Lung microvascular endothelial cell (primary cell): ENCODE measurements at places on chromosomes 16 and 17.

DNA sequence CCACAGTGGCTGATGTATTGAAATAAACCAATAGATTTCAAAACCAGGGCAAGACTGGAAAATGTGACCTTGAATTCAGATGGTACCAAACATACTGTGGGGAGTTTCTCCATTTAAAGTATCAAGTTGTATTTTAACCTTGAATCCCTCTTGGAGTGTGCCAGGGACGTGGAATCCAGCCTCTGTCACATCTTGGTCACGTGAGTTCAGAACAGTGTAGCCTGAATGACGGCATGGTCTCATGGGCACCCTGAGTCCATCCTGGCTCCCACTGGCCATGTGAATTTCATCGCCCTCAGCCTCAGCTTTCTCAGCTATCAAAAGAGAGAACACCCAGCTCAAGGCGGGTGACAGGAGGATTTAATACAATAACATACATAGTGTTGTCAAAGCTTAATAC lies 6.8 kb downstream of the ZNF771 start:
- no peak for DNase-seq

DNA sequence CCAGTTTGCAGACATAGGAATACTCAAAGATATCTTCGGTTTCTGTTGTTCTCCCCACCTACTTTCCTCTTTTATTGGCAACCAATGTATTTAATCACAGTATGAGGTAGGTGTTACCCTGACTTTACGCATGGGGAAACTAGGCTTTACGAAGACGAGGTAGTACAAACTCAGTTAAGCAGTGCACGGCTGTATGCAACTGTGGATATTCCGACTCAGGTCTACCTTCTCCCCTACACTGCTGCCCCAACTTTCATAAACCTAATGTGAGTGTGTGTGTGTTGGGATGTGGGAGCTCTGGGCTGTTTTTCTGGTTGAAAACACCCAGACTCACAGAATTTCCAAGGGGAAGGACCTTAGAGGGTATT lies 1.2 kb upstream of the GPT2 start:
- DNase-seq = no peak

- peak; percentile 5 for DNase-seq
Observed at GRCh38 chr16:80804526-80805383, at the start of gene CDYL2. Gene CDYL2 (minus strand): TSS chr16:80804598. CDS start chr16:80804173, 425 bp downstream.

DNA sequence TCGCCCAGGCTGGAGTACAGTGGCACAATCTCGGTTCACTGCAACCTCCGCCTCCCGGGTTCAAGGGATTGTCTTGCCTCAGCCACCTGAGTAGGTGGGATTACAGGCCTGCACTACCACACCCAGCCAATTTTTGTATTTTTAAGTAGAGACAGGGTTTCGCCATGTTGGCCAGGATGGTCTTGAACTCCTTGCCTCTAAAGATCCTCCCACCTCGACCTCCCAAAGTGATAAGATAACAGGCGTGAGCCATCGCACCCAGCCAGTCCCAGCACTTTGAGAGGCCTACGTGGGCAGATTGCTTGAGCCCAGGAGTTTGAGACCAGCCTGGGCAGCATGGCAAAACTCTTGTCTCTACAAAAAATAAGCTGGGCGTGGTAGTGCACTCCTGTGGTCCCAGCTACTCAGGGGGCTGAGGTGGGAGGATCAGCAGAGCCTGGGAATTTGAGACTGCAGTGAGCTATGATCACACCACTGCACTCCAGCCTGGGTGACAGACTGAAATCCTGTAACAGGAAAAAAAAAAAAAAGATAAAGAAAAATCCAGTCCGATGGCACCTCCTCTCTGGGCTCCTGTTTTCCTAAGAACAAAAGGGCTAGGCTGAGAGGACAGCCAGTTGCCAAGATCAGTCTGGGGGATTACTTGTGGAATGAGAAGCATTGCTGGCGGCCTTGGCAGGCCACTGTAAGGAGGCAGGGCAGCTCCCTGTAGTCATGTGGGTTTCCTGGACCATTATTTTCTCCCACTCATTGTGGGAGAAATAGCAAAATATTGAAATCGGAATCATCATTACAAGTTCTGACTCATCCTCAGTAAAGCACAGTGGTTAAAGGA lies 3.0 kb upstream of the PIPOX start:
- peak; percentile 3 for DNase-seq
